Activated CD8-positive, alpha-beta T cell treated with anti-CD3 and anti-CD28 coated beads, Interleukin-2, amount 10 ng/mL, durations not matched to agents 7 days and 5 days (primary cell): ENCODE measurements at places on chromosomes 7 and 10.

- DNase-seq, result no peak
Measured at GRCh38 chr10:88835910-88836221, 15.8 kb downstream of the ANKRD22 start.

DNA sequence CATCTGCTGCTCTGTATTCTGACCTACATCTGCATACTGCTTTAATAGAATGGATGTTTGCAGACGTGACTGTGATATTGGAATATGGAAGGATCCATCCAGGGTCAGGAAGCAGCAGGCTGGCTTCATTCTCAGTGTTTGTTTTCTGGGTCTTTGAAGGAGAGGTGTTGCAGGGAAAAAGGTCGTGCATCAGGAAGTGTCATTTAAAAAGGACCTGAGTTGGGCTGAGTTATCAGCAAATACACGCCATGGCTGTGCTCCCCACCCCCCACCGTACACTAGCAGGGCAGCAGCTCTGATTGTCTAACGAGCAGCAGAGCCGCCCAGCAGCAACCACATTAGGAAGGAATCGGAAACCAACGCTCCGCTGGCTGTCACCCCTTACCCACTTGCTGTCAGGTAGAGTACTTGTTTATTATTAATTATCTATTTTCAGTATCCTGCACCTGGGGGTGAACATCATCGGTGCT lies 63.1 kb upstream of the STEAP1B start:
- peak; percentile 54 for DNase-seq

DNA sequence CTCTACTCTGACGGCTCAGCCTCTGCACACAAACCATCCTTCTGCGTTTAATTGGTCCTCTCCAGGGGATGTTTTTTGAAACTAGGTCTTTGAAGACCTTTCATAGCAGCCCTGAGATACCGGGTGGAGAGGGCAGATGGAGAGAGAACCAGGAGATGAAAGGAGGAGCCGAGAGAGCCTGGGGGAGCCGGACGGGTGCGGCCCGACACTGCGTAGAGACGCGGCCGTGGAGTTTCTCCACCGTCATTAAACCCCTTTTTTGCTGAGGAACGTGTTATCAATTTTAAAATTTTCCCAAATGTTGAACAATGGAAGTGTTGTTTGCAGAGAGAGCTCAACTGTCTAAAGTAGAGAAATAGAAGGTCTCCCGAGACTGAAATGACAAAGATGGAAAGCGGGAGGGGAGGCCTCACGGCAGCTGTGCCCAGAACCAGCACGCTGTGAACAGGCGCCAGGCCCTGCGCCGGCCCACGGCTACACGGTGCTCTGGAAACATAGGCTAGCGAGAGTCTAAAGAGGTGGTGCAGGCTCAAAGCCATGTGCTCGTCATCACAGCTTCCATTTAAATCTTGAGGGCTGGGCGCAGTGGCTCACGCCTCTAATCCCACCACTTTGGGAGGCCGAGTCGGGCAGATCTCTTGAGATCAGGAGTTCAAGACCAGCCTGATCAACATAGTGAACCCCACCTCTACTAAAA lies 307.0 kb downstream of the PTPRN2 start:
- DNase-seq, result no peak

- no peak for DNase-seq
Measured at GRCh38 chr7:91247500-91247899, 16.7 kb upstream of the FZD1 start.

GRCh38 chr10:100831742-100832141 lies 81.0 kb upstream of the SLF2 start:
- no peak for DNase-seq

GRCh38 chr10:45399113-45399512 lies 25.1 kb downstream of the ALOX5 start:
- no peak for DNase-seq

DNA sequence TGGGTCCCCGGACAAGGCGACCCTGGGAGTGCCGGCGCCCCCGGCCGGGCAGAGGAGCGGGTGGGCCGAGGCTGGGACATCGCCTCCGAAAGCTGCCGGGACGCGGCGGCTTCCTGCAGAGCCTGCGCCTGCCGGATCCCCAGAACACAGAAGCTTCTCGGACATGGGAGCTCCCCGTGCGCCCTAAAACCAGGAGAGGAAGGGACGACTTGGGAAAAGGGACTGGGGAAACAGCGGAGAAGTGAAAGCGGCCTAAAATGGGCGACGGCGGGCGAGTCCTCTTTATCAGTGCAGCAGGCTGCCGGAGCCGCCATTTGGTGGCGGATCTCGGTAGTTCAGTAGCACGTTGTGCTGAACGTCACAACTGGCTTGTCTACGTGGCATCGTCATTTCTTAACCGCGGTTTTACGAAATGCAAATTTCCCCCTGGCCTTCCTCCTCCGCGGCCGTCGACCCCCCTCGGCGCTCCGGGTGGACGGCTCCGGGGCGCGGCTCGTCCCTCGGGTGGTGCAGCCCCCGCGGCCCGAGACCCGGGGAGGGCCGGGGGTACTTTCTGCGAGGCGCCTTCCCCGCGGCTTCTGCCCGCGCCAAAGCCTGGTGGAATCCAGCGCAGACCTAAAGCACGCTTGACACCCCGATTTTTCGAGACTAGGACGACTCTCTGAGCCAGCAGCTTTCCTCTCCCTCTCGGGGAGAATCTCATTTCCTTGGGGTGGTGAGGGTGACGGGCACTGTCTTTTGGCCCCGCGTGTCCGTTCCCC lies 9.9 kb upstream of the SPAG6 start:
- peak; percentile 76 for DNase-seq

DNA sequence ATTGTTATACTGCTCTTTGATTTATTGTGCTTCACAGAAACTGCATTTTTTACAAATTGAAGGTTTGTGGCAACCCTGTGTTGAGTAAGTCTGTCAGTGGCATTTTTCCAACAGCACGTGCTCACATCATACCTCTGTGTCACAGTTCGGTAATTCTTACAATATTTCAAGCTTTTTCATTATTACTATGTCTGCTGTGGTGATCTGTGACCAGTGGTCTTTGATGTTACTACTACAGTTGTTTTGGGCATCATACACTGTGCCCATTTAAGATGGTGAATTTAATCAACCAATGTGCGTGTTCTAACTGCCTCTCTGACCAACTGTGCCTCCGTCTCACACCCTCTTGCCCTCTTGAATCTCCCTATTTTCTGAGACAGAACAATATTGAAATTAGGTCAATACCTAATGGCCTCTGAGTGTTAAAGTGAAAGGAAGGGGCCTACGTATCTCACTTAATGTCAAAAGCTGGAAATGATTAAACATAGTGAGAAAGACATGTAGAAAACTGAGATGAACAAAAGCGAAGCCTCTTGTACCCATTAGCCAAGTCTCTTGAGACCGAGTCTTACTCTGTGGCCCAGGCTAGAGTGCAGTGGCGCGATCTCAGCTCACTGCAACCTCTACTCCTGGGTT lies 20.2 kb upstream of the ASL start:
- DNase-seq, result no peak

DNA sequence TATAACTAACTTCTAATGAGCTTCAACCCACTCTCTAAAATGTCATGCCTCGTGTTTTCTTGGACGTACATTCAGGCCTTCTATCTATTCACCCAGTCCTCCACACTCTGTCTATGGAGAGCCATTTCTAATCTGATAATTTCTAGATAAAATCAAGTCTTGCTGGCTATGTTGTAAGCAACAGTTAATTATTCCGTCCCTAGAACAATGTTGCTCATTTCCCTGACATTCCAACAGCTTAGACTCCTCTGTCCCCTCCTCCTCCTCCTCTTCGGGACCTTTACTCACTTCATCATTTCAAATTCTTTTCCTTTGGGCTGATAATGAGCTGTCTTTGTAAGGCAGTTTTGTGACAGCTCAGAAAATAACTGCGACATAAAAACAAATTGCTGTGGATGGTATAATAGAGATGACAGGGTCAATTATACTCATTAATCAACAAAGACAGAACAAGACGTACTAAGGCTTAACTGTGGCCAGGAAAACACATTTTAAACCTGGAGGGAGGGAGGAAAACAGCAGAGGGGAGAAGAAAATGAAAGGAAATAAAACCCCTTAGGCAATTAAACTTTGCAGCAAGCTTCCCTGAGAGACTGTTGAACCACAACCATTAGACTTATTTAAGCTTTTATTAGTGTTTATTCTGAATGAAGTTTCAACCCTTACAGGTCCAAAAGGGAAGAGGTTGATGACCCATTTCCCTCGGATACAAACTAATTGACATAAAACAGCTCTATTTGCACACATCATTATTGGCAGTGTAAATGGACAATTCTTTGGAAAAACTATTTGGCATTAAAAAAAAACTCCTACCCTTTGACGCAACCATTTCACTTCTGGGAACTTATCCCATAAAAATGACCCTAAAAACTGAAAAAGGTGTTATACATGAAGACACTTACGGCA lies 179.1 kb downstream of the SFMBT2 start:
- no peak for DNase-seq

DNA sequence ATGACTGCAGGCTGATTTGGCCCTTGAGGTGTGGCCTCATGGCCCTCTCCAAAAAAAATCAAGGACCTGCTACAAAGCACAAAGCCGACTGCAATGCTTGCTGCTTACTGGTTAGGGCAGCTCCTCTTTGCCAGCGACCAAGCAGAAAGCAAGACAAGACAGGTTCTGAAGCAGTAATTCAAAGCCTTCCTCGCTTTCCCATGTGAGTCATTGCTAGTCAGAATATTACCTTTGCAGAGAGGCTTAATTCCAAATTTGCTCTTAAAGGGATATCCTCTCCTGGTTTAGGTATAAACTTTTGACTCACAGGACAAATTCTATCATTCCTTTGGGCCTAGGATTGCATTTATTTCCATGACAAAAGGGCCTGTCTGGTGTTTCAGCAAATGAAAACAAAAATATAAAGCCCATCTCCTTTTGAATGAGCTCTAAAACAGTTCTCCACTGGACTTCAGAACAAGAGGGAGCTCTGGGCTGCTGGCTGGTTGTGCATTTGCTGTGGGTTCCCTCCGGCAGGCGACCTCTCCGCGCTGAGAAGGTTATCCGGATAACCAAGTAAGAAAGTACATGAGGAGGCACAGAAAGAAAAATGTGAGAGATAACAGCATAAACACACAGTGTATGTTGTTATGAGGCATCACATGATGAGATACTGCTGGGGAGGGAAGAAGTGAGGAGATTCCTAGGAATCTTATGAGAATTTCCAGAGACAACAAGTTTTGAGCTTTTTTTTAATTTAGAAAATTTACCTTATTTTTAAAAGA lies 90.8 kb downstream of the EGFR start:
- DNase-seq, result no peak

DNA sequence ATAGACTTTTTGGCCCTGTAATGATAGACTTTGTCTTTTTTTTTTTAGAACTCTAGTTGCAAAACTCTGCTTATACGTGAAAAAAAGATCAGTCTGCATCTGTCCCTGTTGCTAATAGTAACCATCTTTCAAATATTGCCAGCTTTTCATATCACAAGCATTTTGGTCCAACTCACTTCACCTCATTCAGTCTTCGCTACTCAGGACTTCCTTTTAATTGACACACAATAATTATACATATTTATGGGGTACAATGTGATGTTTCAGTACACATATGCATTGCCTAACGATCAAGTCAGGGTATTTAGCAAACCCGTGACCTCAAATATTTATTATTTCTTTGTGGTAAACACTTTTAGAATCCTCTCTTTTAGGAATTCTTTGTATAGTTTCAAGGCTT lies 867.0 kb upstream of the C7orf33 start:
- no peak for DNase-seq

DNA sequence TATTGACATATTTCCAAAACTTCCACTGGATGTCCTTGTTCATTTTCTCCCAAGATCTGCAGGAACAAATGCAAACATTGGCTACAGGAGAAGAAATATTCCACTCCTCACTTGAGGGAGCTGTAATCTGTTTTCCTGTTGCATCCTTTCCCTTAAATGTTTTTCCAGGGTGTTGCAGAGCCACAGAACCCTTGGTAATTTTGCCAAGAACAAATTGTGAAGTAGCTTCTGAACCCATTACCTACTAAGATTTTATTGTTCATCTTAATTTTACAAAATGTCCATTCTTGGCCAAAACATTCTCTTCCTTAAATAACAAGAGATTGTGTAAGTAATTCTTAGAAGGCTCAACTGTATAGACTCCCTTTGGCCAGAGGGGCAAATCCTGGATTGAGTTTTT lies 177.0 kb downstream of the GNAT3 start:
- no peak for DNase-seq

- no peak for DNase-seq
Measured at GRCh38 chr10:126736727-126737126, 66.2 kb upstream of the C10orf90 start.

GRCh38 chr10:28094121-28094520 lies 95.2 kb upstream of the ODAD2 start:
- no peak for DNase-seq

- DNase-seq, result peak; percentile 58
Measured at GRCh38 chr10:43846187-43846680, 197.6 kb upstream of the ZNF32 start.

- DNase-seq, result no peak
Measured at GRCh38 chr10:77555591-77556212, 81.9 kb downstream of the KCNMA1 start.

DNA sequence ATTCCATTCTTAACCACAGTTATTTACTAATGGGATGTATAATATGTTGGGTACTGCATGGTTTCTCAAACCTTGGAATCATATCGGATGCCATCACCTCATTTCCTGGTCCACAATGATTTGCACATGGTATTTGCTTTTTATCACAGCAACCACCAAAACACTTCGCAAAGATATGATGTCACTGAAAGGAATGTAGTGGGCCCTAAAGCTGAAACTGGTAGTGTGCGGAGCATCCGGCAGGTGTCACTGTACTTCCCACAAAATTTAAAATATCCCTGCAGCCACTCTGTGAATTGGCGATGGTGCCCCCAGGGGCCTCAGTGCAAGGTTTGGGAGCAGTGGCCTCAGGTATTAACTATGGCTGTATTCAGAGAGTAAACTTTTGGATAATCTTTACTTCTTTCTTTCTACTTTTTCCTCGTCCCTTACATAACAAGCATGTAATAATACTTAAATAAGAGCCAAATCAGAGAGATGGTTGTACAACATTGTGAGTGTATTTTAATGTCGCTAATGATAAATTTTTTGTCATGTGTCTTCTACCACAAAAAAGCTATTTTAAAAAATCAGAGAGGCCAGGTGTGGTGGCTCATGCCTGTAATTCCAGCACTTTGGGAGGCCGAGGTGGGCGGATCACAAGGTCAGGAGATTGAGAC lies 66.2 kb downstream of the FAM241B start:
- peak; percentile 40 for DNase-seq

DNA sequence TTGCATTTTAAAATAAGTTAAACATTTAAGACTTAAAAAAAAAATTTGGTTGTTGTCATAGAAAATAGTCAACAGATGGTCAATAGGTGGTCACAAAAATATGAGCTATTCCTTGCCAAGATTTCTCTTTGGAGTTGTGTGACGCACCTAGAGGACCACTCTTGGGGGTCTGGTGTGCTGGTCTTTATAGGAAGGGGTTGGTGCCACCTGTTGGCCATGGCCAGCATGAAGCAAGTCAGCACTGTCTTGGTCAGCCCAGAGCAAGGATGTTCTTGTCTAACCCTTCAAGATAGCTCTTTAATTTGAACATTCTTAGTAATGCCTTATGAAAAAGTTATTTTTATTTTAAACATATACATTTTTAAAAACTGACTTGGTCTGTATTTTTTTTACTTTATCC lies 267.9 kb upstream of the CNTNAP2 start:
- DNase-seq, result no peak
